Fibroblast of villous mesenchyme (primary cell): ENCODE measurements at places on chromosomes 16 and 17.

DNA sequence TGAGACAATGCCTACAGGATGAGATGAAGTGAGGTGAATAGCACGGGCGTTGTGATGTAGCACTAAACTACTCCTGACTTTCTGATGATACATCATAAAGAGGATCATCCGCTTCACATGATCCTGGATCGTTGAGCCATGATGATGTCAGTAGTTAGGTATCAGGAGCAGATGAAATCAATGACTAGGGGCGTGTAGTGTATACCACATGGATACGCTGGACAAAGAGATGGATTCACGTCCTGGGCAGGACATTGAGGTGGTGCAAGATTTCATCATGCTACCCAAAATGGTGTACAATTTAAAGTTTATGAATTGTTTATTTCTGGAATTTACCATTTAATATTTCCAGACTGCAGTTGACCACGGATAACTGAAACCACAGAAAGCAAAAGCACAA is 156.6 kb downstream of the ANKFN1 start:
- DNase-seq, result peak; percentile 4

DNA sequence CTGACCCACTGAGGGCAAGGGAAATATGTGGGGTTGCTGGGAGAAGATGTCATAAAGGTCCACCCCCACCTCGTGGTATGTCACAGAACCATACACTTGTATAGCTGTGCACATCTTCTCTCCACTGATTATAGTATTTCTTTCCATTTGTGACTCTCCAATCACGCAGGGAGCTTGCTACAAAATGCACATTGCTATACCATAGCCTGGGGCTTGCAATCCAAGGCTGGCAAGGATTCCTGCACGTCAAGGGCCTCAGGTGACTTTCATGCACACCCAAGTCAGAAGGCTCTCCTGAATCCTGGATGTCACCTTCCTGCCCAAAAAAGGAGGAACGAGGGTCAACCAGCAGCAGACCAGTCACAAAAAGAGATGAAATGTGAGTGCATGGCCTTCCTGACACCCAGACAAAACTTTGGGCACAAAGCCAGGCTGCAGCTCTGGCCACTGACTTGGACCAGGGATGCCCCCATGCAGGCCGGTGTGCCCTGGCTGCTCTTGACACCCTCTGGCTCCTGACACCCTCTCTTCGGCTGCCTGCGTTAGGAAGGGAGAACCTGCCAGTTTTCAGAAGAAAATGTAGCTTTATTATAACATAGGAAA is 12.1 kb downstream of the TBC1D26 start:
- DNase-seq, result no peak

- DNase-seq, result no peak
Measured at GRCh38 chr16:65494609-65495008, 372.7 kb upstream of the CDH11 start.

DNA sequence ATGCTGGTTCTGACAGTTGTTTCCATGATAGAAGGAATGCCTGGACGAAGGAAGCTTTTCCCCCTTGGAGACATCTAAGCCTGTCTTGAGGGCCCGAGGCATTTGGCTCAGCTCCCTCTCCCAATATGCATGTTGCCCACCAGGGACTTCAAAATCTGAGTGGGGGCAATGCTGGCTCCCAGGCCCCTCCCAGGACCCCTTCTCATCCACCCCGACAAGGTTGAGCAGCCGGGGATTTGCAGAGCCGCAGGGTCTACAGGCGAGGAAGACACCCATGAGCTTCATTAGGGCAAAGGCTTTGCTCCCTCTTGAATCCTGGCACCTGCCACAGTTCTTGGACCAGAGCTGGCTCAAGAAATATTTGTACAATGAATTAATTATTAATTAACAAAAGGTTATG is 25.1 kb upstream of the DNAH17 start:
- DNase-seq, result no peak

- no peak for DNase-seq
Measured at GRCh38 chr17:4417129-4417667, 16.5 kb upstream of the SPNS3 start.

- peak; percentile 79 for DNase-seq
Measured at GRCh38 chr16:78796221-78796866, 696.9 kb downstream of the WWOX start.
